ENCODE measurements at places on chromosomes 11 and 22. TPM values are rescaled to one million over a fixed set of nuclear protein-coding genes. Genes with fewer than 3 reads are reported as not detected.

MPPED2 gene
- total RNA-seq, result 1.4 TPM

FIBIN gene
- not detected for total RNA-seq

PANX2 gene
- total RNA-seq, result not detected

ZNF280B gene
- total RNA-seq, result 2.1 TPM

DNA sequence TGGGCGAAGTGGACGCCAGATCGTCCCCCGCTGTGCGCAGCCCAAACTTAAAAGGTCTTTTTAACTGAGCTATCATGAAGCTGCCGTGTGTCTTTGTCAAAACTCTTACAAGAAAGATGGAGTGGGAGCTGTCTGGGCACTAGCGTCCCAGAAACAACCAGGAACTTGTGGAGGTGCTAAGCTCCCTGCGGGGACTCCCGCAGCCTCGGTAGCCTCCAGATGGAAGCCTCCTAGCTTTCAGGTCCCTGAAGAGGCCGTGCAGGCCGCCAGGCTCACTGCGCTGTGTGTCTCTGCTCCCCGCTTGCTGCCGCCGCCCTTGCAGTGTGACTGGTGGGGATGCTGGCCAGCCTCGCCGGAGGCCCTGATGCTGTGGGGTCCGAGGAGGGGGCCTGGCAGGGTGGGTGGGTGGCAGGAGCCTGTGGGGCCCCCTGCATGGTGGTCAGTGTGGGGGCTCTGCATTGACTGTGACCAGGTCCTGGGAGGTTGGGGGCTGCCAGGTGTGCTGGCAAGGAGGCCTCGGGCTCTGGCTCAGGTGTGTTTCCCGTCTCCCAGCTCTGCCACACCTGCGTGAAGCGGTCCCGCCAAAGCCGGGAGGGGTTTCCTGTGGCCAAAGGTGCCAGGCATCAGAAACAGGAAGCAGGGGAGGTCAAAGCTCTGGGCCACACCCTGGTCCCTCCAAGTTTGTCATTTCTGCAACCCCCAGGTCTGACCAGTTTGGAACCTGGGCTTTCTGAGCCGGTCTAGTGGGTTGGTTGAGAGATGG is 1.2 kb downstream of the TRABD start:
- DNase-seq, result no peak

DNA sequence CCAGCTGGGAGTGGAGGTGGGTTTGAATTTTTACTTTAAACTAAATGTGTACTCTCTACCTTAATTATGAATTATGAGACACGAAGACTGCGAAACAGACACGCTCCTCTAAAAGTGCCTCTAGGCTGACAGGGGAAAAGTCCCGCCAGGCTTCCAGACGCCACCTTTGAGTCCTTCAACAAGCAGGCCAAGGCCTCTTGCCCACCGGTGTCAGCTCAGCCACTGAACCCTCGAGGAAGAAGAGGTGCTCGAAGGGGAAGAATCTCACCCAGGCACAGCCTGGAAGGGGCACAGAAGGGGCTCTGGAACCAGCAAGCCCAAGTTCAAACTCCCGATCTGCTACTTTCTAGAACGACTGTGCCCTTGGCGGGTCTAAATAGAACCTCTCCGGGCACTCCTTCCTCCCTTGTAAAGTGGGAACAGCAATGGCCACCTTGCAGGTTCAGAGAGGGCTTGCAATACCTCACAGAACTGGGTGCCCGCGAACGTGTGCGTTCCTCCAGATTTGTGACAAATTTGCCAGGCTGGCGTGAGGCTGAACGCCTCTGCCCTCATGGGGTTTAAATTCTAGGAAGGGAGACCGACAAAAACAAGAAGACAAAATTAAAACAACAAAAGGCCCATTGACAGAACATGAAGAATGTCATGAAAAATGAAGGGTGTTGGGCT is 158.5 kb upstream of the GRK3 start:
- DNase-seq, result no peak

DNA sequence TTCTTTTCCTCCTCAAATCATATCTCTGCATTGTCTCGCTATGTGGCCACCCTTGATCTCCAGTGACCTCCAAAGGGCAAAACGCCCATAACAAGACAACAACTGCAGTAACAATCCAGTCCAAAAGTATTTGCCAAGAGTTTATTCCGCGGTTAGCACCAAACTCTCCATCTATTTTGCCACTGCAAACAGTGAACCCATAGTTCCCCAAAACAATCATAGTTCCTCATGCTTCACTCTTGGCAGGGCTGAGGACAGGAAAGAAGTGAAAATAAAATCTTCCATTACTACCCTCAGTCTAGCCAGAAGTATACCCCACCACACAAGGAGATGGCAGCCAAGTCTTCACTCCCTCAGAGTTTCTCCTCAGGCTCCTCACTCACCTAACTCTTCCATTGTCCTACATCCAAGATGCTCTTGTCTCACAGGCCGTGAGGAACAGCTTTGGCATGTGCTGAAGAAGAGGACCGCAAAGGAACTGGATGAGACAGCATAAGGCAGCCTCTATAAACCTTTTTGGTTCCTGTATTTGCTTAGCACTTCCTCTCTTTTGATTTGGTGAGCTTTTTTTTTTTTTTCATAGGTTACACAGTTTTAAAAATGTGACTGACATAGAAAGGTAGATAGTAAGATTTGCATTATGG is at the start of gene LPXN:
TSS of gene LPXN (minus strand) at position 480 of the 644 bp plus-strand sequence. CDS start at position 396, 84 bp downstream.
- DNase-seq, result peak; percentile 53

CNGA4 gene
- 0.36 TPM for total RNA-seq

NTM gene
- total RNA-seq, result not detected

OR52N4 gene
- 2.3 TPM for total RNA-seq

- DNase-seq, result no peak
These were observed 23.2 kb downstream of the TBX1 start for GRCh38 chr22:19783586-19784383.

DNA sequence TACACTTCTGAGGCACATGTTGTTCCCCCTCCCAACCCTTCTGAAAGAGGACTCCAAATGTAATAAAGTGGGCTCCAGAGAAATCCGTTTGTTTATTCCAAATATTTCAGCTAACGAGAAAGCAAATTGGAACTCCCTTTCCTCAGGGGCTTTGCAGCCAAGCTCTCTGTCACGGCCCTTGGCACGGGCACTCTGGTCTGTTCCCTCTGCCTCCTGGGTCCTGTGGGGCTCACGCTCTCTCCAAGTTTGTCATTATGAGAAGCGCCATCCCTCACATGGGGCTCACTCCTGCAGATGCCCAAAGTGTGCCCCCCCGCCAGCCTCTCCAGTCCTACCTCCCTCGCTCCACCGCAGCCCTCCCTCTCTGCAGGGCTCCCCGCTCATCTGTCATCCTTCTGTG is 125.4 kb upstream of the POU2AF2 start:
- no peak for DNase-seq

DNA sequence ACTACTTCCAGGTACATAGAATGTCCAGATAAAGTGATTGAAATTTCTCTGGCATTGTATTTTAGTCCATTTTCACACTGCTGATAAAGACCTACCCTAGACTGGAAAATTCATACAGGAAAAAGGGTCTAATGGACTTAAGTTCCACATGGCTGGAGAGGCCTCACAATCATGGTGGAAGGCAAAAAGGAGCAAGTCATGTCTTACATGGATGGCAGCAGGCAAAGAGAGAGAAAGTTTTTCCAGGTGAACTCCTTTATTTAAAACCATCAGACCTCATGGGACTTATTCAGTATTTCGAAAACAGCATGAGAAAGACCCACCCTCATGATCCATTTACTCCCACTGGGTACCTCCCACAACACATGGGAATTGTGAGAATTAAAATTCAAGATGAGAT is 1359.7 kb upstream of the RAG2 start:
- DNase-seq, result no peak

ANO9 gene
- 105 TPM for total RNA-seq

- no peak for DNase-seq
These were observed 615 bp upstream of the NFAM1 start for GRCh38 chr22:42432818-42433217.

DNA sequence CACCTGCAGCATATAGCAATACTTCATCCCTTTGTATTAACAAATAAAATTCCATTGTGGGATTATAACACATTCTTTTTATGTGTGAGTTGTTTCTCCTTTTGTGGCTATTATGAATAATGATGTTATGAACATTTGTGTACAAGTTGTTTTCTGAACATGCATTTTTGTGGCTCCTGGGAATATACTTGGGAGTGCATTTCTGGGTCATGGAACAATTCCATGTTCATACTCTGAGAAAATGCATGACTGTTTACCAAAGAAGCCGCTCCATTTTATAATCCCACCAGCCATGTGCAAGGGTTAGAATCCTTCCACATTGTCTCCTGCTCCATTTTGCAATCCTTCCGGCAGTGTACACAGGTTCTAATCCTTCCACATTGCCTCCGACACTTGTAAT is 713.8 kb downstream of the TBC1D22A start:
- no peak for DNase-seq

DNA sequence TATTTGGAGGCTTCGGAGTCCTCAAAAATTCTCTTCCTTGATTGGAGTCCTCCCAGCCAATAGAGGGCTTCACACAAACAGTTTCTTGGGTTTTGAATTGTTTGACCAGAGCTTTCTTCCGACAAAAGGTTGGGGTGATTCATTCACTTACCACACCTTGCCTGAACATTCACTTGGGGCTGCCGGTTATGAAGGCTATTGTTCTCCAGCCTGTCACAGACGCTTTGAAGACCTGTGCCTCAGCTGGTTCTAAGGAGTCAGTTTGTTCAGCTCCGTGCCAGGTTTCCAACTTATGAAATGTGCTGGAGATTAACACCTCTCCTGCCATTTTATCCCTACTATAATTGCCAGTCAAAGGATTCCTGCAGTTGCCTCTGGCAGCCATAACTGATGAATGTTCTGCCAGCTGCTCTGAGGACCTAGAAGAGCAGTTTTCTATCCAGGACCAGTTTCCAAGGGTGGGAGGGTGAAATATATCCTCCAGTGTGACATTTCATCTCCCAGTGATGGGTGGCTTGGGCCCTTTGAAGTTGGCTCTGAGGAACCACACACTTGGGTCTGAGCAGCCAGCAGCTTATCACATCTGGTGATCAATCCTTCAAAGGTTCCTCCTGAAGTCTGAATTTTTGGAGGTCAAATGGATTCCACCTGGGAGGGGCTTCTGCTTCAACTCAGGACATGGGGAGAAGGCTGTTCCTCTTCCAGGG is 31.4 kb downstream of the LIMK2 start:
- DNase-seq, result no peak

DNA sequence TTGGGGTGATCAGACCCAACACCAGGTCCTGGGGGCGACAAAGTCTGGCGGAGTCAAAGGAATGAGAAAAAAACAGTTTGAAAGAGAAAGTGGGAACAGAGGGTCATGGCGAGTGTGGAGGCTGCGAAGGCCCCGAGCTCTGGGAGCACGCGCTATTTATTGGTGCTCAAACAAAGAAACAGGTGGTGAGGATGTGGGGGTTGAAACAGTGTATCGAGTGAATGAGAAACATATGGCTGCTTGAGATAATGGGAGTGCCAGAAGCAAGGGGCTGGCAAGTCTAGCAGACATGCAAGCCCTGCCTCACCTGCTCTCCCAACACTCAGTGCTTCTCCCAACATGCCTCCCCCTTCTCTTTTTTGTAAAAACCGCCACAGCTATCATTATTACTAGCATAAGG is 7.8 kb upstream of the DUSP18 start:
- no peak for DNase-seq

DNA sequence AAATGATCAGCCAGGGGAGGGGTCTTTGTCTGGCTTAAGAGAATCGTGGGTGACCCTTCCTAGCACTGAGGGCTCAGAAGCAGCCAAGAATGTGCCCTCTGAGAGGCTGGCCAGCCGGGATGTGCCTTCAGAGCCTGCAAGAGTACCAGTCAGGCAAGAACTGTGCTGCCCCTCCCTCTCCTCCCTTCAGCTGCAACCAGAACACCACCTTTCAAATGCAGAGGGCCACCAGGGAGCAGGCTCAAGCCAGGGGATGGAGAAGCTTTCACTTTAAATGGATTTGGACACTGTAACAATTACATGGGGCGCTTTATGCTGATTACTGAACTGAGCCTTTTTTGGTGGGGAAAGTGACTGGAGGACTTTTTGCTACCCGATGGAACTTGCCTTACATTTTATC is 44.9 kb upstream of the TENM4 start:
- no peak for DNase-seq

- DNase-seq, result no peak
These were observed 179.2 kb downstream of the SBF2 start for GRCh38 chr11:10114593-10115404.

GRCh38 chr11:127182586-127183203 is 182.1 kb upstream of the KIRREL3 start:
- no peak for DNase-seq

DNA sequence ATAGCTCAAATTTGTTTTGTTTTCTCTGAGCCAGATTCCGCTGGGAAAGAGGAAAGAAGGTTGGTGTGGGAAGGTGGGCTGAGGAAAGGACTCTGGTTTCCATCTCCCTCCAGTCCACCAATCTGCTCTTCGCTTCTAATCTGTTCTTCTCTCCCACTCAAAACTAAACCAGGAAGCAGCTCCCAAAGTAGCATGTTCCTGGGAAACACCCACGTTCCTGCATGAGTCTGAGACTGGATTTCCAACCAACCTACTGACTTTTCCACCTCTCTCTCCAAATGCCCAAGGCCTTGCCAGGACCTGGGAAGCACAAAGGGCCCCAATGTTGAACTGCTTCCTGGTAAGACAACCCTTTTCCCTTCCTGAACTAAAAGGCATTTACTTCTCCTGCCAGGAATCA is 110.2 kb downstream of the WT1 start:
- no peak for DNase-seq

- no peak for DNase-seq
These were observed 8.6 kb downstream of the KCNQ1 start for GRCh38 chr11:2453436-2453835.

DNA sequence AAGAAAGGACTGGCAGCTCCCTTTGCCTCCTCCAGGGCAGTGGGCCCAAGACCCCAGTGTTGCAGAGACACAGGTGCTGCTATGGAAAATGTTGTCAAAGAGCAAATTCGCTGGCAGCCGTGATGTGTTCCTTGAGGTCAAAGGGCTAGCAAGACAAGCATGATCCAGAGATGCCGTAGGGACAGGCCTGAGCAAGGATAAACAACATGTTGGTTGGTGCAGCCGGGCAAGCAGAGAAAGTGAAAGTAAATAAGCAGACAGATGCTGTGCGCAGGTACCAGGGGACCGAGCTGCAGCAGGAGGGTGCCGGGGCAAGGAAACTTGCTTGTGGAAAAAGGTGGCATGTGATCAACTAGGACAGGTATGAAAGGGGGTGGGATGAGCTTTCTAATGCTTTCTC is 125.5 kb upstream of the NECTIN1 start:
- DNase-seq, result no peak
